T-cell (primary cell): ENCODE measurements at places on chromosomes 5 and 9.

DNA sequence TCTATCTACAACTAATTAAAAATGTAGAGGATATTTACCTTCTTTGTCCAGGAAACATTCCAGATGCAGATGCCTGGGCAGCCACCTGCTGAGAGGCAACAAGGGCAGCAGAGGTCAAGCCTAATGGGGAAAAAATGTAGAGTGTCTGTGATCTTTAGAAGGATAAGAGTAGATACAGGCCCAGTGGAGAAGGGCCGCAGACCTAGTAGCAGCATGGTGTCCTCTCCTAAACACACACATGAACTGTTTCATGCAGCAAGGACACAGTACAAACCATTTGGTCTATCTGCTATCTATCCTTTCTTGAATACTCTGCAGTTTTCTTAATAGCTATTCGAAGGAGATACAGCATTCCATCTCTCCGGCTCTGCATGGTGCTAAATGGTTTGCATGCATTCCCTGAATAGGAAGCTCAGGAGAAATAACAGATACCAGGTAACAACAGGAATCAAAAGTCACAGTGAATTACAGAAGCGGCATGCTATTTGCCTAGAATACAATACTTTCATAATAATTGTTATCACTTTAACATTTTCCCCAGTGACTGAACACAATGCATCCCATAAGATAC is 107.3 kb downstream of the ZNF608 start:
- DNase-seq, result no peak

DNA sequence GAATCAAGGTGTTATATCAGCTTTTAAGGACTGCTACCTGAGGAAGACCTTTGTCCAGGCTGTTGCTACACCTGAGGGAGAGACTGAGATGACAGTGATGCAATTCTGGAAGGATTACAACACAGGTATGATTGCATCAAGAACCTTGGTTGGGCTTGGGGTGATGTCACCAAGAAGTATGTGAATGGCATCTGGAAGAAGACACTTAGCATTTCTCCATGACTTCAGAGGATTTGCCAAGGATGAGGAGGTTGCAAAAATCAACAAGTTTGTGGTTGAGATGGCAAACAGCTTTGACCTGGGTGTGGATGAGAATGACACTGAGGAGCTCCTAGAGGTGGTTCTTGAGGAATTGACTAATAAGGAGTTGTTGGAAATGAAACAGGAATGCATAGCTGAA is 67.9 kb upstream of the PANK3 start:
- no peak for DNase-seq

DNA sequence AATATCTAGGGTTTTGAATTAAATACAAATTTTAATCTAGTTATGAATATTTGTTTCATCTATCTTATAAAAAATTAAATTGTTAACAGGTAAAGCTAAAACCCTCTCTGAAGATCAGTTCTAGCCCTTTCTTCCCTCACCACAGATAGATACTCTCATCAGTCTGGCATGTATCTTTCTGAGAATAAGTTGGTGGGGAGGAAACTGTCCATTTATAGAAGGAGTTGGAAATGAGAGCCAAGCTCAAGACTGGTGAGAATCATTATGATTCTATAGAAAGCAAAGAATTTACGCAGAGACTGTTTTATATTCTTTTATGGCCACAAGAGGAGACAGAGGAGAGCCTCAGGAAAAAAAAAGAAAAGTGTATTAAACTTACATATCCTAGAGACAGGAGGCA is 59.0 kb downstream of the STARD4 start:
- DNase-seq, result no peak

DNA sequence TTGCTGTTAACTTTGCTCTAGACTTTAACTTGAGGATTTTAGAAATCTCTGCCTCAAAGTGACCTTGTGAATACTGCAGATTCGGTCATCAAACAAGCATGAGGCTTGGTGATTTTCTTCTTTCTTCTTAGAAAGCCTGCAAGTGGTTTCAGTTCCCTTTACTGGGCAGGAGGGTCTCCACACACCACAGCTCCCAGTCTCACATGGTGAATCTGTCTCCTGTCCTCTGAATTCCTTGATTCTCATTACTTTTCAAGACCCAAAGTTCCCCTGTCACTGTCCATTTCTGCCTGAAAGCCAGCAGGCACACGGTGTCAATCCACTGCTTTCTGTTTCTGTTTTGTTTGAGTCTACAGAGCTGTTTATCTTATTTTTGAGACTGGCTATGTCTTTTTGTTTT is 14.1 kb downstream of the HSPB3 start:
- DNase-seq, result no peak

DNA sequence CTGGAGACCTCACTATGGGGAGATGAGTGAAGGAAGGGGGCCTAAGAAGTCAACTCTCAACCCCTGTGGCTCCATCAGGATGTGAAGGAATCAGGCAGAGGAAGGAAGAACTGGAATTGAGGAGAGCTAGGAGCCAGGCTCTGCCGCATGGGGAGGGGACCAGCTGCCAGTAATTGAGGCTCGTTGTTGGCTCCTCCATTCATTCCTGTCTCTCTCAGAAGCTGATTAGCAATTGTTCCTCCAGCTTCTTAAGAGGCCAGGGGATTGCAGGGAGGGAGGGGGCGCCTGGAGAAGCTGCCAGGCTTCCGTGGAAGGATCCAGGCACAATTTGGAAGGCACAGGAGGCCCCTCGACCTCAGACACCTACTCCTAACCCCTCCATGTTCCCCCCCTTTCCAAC is 20.5 kb upstream of the TTLL11 start:
- no peak for DNase-seq

DNA sequence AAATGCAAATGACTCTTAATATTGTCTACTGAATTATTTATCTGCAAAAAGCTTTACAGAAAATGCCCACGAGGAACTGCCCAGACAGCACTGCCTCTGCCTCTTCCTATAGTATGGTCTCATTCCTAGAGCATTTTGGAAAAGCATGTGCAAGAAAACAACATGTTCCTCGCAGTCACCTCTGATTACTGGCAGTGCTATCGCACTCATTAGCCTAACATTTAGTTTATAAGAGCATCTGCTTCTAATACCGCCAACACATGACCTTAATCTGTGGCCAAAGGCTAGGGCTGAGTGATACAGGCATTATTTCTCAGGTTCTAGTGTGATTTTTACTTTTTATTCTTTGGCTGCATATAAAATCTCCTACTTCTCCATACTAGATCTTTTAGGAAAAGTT is 259.2 kb downstream of the FBXL17 start:
- DNase-seq, result no peak

DNA sequence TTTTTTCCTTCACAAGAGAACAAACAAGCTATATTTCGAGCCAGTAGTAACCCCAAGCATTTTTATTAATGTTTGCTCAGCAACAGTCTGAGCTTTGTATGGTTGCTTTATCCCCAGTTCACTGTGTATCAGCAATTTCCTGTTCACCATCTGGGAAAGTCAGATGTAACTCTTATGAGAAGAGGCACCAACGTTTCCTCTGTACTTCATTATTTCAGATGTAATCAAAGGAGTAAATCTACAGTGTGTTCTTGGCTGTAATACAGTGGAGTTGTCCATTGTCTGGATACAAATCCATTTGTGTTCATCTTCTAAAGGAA is 340.2 kb downstream of the ARRDC3 start:
- DNase-seq, result no peak

- no peak for DNase-seq
Measured at GRCh38 chr5:176714067-176714466, 66.8 kb downstream of the TSPAN17 start.

GRCh38 chr5:138884094-138884493 is 9.0 kb upstream of the LRRTM2 start:
- DNase-seq, result no peak

DNA sequence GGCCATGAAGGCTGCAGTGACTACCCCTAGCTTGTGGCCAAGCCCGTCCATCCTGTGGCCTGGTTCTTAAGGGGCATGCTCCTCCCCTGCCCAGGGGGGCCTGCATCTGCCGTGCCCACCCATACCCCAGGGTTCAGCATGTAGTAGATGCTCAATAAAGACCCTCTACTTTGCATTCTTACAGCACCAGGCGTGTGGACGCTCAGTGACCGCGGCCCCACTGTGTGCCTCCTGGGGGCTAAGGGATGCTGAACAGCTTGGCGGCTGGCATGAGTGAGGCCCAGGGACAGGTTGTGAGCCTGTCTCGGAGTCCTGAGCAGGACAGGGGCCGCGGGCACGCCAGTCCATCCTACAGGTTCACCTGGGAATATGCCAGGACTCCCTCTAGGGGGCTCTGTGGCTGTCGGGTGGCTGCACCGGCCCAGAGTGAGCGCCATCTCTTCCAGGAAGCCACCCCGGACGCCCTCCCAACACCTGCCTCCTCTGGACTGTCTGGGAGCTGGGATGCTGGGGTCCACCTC is 9.1 kb downstream of the NOTCH1 start:
- DNase-seq, result no peak
